ENCODE measurements at places on chromosomes 1 and 21.

GRCh38 chr21:45850181-45850580 lies 131.4 kb upstream of the COL6A1 start:
- peaks cover 4% of the 10 kb centered on the region for H3K36me3 ChIP-seq
- no peak overlapping the region for H3K4me3 ChIP-seq
- H3K4me1 ChIP-seq = peaks cover 12% of the 10 kb centered on the region
- H3K27me3 ChIP-seq = peaks cover 55% of the 10 kb centered on the region
- no peak overlapping the region for H3K27ac ChIP-seq

- H3K4me3 ChIP-seq = no peak overlapping the region
- H3K4me1 ChIP-seq = no peaks in the 10 kb centered on the region
- H3K27ac ChIP-seq = no peak overlapping the region
These were observed 55.4 kb downstream of the PROX1 start for GRCh38 chr1:214043167-214043566.

DNA sequence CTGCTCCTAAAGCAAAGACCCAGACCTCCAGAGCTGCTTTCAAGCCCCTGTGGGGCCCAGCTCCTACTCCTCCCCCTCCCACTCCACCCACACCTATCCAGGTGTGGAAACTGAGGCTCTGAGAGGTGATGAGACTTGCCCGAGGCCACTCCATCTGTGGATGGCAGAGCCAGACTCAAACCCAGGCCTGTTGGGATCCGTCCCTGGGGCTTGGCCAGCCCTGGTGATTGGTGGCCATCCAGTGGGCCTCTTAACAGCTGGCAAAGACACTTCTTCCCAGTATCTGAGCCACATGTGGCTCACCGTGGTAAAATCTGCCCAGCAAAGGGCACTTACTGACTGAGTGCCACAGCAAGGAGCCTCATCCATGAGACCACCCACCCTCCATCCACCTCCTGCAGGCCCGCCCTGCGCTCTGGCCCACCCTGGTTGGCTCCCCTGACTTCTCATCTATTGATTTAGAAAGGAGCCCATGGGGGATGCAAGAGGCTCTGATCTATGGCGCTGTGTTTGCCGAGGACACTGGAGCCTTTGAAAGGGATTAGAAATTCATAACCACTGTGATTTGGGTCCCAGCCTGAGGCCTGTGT lies 398.5 kb downstream of the PTPRU start:
- no peaks in the 10 kb centered on the region for H3K4me1 ChIP-seq
- H3K27ac ChIP-seq = no peak overlapping the region
- DNase-seq = no peak
- no peaks in the 10 kb centered on the region for H3K36me3 ChIP-seq
- no peak overlapping the region for H3K4me3 ChIP-seq

- H3K27ac ChIP-seq = peak overlapping the region; percentile 8
- peak overlapping the region; percentile 28 for H3K4me3 ChIP-seq
- H3K27me3 ChIP-seq = no peaks in the 10 kb centered on the region
- H3K4me1 ChIP-seq = peaks cover 51% of the 10 kb centered on the region
- H3K36me3 ChIP-seq = peaks cover 24% of the 10 kb centered on the region
These were observed 80.5 kb upstream of the BMP8A start for GRCh38 chr1:39410915-39411436.

GRCh38 chr1:2135441-2135841 lies 59.1 kb downstream of the FAAP20 start:
- no peaks in the 10 kb centered on the region for H3K36me3 ChIP-seq
- no peaks in the 10 kb centered on the region for H3K27me3 ChIP-seq
- no peak overlapping the region for H3K4me3 ChIP-seq
- no peak for DNase-seq
- H3K4me1 ChIP-seq = peaks cover 15% of the 10 kb centered on the region
- H3K27ac ChIP-seq = no peak overlapping the region

- H3K36me3 ChIP-seq = no peaks in the 10 kb centered on the region
- DNase-seq = no peak
These were observed 448 bp upstream of the COL9A2 start for GRCh38 chr1:40317394-40318074.
